Kidney epithelial cell (primary cell): ENCODE measurements at places on chromosomes 7 and 10. TPM values are rescaled to one million over a fixed set of nuclear protein-coding genes. Genes with fewer than 3 reads are reported as not detected.

The WEE2 gene
- not detected in 2 replicates for total RNA-seq

The PRLHR gene
- total RNA-seq, result not detected in 2 replicates

The C7orf33 gene
- total RNA-seq, result not detected in 2 replicates

The SPDYE5 gene
- not detected in 2 replicates for total RNA-seq

DNA sequence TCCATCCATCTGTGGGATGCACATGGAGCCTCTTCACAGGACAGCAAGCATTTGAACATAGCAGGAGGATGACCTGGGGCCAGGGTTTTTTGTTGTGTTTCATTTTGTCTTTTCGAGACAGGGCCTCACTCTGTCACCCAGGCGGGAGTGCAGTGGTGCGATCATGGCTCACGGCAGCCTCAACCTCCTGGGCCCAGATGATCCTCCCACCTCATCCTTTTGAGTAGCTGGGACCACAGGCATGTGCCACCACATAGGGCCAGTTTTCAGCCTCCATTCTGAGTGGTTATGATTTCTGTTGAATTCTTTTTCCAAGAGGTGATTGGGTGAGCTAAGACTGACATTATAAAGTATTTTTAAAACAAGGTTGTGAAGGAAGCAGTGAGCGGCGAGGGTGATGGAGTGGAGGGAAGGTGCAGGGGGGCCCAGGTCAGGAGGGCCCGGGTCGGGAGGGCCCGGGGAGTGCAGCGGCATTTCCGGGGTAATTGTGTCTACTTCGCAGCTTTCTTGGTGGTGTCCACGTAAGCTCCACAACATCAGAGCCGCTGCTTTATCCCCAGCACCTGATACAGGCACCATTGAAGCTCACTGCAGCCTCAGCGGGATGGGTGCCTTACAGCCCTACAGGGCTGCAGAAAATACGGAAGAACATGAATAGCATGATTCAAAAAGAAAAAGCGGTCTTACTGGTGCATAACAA is 12.0 kb upstream of the LARP4B start:
- DNase-seq, result no peak

DNA sequence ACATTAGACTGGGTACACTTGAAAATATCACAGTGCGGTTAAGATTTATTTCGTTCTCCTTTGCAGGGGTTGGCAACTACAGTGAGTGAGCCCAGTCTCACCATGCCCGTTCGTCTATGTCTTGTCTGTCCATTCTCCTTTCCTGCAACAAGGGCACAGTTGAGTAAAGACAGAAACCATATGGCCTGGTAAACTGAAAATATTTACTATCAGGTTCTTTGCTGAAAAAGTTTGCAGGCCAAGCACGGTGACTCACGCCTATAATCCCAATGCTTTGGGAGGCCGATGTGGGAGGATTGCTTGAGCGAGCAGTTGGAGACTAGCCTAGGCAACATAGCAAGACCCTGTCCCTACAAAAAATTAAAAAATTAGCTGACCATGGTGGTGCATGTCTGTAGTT is 11.4 kb upstream of the KCTD7 start:
- DNase-seq, result no peak

GRCh38 chr7:138460176-138460648 is at the start of gene TRIM24:
TSS of gene TRIM24 (plus strand) at chr7:138460259. CDS start at chr7:138460549, 290 bp downstream.
- DNase-seq, result no peak

DNA sequence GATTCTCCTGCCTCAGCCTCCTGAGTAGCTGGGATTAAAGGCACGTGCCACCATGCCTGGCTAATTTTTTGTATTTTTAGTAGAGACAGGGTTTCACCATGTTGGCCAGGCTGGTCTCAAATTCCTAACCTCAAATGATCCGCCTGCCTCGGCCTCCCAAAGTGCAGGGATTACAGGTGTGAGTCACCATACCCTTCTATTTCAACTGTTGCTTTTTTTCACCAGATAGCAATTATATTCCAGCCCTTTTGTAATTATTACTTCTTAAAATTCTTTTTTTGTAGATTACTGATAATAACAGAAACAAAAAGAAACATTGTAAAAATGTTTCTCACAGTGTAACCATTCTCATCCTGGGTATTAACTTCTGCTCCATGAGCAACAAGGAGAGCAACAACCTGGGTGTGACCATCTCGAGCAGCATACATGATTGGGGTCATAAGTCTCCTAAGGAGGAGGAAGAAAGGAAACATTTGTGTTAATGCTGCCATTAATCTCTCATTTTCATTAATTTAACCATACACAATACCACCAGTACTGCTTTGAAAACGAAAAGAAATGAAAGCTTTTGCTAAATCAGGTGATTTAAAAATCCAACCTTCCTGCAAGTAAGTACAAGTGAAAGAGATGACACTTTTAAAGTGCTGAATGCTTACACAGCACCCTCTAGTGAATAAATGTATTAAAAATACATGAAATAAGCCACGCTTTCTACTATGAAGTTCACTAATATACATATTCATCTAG is 41.8 kb downstream of the ASZ1 start:
- DNase-seq, result no peak

- no peak for DNase-seq
These were observed 147.8 kb upstream of the AUTS2 start for GRCh38 chr7:69450456-69450855.

GRCh38 chr10:71847418-71847817 is 3.6 kb downstream of the PSAP start:
- DNase-seq, result no peak

- no peak for DNase-seq
These were observed 78.0 kb downstream of the SAMD9 start for GRCh38 chr7:93039786-93040185.
